Stimulated activated CD4-positive, alpha-beta T cell treated with anti-CD3 and anti-CD28 coated beads, Interleukin-15, amount 100 ng/mL, for 24 hours (primary cell): ENCODE measurements at places on chromosomes 2 and 18.
A peak's percentile ranks its signal among the peaks of the same experiment; 100 is the strongest.

DNA sequence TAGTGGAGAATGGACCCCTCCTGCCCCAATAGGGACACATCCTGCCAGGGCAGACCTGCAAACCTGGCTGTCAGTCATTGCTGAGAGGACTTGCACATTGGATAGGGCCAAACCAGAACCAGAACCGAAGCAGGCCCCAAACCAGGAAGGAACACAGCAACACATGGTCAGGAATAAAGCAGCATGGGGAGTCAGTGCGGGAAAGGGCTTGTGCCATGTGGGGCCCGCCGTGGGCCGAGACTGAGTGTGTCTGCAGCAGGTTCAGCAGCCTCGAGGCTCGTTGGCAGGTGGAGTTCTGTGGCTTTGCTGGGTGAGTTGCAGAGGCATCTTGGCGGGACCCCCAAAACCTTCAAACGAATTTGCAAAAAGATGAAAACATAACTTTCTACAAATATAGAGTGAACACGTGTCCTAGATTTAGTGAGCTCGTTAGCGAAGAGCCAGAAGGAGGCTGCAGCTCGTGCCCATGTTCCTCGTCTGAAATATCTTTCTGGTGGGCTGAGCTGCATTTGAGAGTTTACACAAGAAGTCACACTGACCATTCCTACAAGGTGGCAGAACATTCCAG lies 44.9 kb upstream of the LDLRAD4 start:
- DNase-seq = no peak

- no peak for DNase-seq
Observed at GRCh38 chr2:174663550-174663949, 65.9 kb upstream of the WIPF1 start.

DNA sequence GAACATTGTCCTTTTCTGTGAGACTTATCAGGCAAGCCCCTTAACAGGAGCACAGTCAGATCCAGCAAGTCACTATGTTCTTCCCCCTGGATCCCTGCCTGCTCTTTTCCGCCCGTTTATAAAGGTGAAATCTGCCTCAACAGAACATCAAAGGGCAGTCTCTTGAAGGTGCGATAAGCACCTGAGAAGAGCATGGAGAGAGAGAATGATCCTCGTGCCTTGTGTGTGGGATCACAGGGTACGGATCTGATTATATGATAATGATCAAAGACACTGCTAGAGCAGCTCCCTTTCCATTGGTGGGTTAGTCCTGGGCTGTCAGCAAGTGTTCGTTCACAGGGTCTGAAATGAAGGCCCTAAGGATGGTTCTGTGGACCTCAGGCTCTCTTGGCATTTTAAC lies 106.4 kb downstream of the ZAP70 start:
- no peak for DNase-seq

DNA sequence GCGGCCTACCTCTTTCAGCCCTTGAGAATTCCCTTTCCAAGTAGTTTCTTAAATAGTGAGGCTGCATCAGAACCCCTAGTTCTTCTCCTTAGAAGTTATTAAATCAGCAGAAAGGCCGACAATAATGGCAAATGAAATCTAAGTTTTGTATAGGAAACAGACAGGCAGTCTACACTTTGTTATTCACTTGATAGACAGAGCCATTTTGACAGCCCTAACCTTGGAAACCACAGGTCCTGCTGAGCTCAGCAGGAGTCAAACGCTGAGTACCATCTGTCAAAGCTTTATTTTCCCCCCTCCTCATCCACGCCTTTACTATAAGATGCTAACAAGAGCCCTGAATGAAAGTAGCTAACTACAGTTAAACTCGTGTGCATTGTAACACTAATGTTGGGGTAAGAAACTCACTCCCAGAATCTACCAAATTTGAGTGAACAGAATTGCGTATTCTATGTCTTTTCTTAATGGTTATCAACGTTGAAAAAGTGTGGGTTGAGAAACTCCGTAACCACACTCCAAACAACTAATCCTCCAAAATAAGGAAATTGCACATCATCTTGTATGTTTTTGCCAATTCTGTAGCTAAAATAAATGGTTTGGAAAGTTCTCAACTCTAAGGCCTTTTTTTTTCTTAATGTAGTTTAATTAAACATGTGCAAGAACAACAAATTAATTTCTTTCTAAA lies 90.6 kb upstream of the EFEMP1 start:
- no peak for DNase-seq

DNA sequence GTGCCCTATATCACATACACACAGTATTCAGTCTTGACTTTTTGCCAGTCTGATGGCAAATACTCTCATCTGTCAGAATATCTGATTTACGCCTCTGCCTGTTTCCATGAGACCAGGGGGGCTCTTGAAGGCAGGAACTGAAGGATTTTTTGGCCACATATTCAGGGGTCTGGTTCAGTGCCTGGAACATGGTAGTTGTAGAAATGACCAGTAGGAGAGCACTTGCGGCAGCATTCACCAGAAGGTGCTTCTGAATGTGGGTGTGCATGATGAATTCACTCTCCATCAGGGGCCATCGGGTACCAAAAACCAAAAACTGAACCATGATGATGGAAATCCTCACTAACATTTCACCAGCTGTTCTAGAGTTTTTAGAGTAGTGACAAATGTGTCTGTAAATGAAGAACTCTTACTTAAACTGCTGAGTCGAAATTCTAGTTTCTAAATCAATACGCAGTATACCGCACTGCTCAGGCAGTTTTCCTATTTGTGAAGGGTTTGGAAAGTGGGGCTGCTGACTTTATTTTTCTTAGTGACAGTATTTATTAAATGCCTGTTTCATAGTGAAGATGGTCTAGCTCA lies 54.6 kb downstream of the MERTK start:
- no peak for DNase-seq

GRCh38 chr2:59538398-59538911 lies 1015.0 kb downstream of the BCL11A start:
- no peak for DNase-seq

DNA sequence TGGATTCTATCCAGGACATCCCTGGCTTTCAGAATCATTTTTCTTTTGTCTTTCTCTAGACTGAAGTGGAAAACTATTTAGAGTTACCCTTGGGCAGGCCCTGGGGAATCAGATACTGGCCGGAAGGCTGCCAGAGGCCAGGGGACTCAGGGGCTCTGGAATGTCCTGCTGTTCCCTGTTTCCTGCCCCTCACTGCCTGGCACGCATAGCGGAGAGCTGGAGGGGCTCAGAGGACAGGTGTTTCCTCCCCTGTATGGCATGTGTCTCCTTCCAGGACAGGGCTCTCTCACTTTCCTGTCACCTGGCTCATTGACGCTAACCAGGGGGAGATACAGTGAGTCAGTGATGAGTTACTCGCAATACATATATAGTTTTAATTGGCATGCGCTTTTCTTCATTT lies 38.8 kb downstream of the DYSF start:
- no peak for DNase-seq

DNA sequence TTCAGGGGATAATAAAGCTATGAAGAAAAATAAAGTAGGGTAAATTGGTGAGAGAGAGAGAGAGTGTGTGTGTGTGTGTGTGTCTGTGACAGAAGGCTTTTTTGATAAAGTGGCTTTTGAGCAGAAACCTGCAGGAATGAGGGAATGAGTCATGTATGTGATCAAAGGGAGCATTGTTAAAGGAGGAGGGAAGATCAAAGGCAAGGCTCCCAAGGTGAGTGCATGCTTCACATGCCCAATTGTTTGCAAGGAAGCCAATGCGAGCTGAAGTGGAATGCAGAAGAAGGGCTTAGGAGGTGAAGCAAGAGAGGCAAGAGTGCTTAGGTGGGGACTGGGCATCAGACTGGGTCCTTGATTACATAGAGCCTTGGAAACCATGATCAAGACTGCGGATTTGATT lies 96.8 kb downstream of the DNAH6 start:
- DNase-seq = no peak

GRCh38 chr18:78735131-78736014 lies 244.2 kb upstream of the SALL3 start:
- DNase-seq = no peak

DNA sequence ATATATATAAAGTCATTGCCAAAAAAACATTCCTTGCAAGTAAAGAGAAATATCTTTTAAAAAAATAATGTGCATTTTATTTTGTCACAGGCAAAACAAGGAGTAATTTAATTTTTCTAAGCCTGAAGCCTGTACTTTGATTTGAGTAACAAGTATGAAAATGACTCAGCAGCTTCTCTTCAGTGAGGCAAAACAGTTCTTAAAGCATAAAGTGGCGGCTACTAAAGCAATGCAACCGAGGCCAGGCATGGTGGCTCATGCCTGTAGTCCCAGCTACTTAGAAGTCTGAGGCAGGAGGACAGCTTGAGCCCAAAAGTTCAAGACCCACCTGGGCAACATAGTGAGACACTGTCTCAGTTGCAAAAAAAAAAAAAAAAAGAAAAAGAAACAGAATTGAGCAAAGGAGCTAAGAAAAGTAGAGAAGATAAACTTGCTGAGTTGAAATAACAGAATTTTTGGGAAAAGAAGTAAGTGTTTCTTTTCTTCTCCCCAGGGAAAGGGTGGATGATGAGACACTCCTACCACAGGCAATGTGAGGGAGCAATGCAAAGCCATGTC lies 29.6 kb downstream of the DOK1 start:
- DNase-seq = peak; percentile 29

DNA sequence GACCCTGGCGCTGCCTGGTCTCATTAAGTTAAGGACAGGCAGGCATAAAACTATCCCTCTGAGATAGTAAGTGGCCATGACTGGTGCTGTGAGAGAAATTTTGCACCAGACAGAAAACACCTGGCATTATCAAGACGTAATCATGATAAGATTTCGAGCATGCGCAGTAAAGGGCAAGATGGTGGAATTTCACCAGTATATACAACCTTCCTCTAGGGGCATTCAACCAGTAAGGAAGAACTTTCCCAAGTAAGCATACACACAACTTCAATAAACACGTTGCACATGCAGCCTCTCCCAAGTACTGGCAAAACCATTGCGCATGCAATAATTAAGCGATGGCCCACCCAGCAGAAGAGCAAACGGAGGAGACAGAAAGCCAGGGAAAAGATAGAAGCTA lies 1376.4 kb upstream of the CRIM1 start:
- no peak for DNase-seq

GRCh38 chr18:56645415-56646016 lies 5.6 kb upstream of the WDR7 start:
- DNase-seq = no peak

DNA sequence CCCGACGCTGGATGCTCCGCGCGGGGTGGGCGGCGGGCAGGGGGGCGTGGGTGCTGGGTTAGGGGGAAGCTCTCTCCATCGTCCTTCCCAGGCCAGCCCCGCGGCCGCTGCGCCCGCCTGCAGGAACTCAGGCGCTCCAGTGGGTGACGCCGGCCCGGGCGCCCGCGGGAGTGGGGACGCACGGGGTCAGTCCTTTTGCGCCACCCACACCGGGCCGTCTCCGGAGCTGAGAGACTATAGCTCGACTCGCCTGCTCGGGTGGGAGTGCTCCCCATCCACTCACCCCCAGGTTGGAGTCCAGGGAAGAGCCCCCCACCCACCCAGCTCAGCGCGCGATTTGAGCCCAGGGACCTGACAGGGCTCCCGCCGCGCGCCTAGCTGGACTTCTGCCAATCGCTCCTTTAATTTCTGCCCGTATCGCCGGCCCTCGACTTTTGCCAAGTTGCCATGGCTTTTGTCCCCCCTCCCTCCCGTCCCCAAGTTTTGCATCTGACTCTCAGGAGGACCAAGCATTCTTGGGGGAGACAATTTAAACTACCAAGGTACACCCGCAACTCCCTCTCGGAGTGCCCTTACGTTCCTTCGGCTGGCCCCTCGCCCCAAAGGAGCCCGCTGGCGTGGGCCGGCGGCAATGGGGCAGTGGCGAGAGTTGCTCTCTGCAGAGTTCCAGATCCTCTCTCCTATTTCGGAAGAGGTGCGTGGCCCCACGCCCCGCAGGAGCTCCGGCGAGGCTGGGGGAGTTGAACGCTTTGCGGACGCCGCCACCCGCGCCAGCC lies 205.8 kb upstream of the SMAD2 start:
- no peak for DNase-seq

- no peak for DNase-seq
Observed at GRCh38 chr18:34709104-34709503, 994 bp upstream of the DTNA start.

DNA sequence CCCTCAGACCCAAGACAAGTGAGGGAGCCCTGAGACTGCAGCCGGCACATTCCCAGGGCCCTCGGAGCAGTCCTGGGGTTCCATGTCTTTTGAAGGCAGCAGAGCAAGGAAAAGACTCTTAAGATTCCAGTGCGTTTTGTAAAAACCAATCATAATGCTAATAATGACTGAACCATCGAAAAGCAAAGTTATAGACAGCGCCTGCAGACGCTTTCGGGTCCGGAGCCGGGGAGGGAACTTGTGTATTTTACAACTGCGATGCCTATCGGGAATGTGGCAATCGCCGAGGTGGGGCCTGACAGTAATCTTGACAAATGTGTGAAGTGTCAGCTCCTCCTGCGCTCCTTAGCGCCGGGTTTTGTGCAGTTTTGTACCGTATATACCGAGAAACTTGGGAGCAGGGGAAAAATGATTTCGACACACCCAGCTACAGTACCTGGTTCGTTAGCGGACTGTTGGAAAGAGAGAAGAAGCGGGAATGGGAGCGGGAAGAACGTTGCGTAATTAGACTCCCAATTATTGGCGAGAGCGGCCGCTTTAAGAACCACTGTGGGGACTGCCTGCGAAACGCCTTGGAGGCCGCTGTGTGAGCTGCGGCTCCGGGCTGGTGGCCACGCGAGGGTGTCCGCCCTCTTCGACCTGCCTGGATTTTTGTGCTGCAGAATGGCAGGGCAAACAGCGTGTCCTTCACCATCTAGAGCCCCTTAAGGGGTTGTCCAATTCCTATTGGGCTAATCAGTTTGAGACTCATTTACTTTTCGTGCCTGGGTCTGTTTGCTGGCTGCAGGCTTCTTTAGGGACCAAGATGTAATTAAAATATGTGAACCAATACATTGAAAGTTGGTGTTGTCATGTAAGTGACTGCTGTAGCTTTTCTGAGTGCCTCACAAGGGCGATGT lies 2.4 kb downstream of the EPAS1 start:
- DNase-seq = peak; percentile 30

DNA sequence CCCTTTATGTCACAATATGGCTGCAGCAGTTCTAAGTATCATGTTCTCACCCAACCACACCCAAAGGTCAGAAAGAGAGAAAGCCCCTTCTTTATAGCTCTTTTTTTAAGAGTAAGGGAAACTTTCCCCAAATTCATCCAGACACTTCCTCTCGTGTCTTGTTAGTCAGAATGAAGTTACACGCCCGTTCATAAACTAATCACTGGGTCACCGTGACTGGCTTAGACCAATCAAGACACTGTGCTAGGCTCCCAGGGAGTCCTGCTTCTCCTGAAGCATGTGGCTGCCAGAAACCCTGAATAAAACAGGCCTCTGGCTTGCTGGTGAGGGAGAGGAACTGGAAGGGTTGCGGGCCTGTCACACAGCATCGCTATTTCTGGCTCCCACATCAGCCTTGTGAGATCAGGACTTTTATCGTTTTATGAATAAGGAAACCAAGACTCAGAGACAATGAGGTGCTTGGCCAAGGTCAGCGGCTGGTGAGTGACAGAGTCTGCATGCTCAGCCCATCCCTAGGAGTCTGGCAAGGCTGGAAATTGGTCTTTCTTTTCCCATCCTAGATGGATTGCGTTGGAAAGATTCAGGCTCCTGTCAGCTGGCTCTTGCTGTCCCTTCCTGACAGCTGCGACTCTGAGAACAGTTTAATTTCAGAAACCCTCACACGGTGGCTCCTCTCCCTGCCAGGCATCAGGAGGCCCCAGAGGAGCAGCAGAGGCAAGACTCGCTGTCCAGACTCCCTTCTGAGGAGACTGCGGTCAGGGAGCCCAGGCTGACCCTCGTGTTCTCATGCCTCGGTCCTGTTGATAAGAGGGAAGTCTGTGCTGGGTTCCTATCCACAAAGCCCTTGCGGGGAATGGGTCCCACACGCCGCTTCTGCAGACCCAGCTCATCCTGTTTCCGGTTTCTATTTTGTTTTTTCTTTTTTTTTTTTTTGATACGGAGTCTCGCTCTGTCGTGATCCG lies 104.5 kb upstream of the TAF1B start:
- DNase-seq = peak; percentile 27

GRCh38 chr2:80086831-80087230 lies 217.7 kb downstream of the LRRTM1 start:
- no peak for DNase-seq
